ENCODE measurements at places on chromosomes 7 and 10.

- DNase-seq = no peak
Observed at GRCh38 chr10:69407621-69408301, 9.0 kb downstream of the TACR2 start.

DNA sequence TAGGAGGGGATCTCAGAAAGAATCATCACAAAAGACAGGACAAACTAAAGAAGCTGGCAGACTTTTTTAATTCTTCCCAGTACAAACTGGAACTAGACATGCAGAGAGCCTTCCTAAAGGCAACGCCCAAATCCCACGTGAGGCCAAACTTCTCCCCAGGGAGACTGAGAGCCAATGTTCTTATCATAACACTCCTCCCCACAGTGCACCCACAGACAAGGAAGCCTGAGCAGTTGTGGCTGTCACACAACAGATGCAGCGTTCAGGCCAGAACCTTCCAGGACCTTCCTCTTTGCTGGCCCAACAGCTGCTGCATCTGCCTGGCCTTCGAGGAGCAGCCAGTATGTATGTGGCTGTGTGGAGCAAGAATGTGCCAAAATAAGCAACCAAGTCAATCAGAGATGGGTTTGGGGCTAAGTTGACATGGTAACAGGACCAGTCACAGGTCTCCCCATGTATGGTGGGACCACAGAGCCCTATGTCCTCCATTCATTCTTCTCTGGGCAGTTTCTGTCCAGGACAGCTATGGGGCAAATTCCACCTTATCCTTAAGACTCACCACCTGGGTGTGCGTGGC lies 34.9 kb downstream of the SRPK2 start:
- no peak for DNase-seq

DNA sequence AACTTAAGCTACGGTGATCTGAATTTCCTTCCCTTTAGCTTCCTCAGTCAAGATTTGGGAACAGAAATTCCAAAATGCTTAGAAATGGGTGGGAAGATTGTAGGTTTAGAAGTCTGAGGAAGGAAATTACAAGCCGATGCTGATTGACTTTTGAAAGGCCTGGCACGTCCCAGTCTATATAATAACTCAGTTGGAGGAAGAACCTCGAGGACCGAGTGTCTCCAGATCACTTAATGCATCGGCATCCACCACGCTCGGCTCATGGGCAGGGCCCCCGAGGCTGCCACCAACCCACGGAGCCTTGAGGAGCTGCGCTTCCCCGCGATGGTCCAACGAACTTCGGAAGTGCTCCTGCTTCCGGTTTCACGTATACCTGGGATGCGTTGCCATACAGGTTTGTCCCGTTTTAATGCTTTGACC lies 10.4 kb upstream of the SP8 start:
- no peak for DNase-seq

GRCh38 chr10:77835669-77836086 lies 90.9 kb downstream of the DLG5 start:
- no peak for DNase-seq

- no peak for DNase-seq
Observed at GRCh38 chr7:81206217-81206616, 287.4 kb upstream of the SEMA3C start.

DNA sequence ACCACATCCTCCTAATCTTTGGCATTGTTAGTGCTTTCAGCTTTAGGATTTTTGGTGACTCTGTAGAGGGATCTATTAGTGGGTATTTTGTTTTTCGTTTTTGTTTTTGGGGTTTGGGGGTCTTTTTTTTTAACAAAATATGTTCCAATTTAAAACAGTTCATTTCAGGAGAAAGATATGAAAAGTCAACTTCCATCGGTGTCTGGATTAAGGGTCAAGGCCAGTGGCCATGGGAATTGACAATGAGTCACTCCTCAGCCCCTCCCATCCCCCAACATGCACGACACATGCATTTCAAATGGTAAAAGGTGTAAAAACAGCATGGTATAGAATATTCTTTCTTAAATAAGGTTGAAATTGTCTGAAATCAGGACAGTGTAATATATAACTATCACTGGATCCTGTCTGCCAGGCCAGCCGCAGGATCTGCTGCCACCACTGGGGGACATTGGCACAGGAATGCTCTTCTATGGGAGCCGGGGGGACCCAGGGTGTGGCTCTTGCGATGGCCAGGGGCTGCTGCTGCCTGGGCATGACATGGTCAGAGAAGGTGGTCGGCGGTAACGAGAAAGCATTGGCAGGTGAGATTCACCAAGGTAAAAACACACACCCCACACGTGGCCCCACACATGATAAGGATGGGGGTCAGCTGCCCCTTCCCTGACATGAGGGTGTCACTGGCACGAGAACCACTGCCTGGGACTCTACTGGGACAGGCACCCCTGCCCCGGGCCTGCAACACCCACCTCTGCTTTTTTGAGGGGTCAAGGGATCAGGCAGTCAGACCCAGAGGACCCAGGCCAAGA lies 126.2 kb upstream of the KCTD7 start:
- DNase-seq = no peak

- DNase-seq = no peak
Observed at GRCh38 chr7:79761876-79762429, 308.5 kb upstream of the MAGI2 start.

GRCh38 chr10:74766501-74766900 lies 59.9 kb upstream of the KAT6B start:
- no peak for DNase-seq

GRCh38 chr7:128989961-128990360 lies 52.2 kb downstream of the IRF5 start:
- DNase-seq = no peak

DNA sequence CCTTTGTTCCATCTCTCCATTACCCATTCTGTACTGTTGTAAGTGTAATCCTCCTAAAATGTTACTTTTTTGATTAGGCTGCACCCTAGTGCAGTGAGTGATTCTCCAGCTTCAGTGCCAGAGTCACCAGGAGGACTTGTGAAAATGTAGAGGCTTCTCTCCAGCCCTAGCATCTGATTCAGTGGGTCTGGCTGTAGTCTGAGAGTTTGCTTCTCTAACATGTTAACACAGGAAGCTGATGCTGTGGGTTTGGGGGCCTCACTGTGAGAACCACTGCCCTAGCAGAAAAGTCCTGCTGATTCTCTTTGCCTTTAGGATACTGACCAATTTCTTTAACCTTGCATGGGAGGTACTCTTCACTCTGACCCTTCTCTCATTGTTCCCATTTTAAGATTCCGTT lies 24.4 kb downstream of the CSGALNACT2 start:
- no peak for DNase-seq
